ENCODE measurements at places on chromosomes 7 and 10. TPM values are rescaled to one million over a fixed set of nuclear protein-coding genes. Genes with fewer than 3 reads are reported as not detected.

The LEP gene
- total RNA-seq, result not detected

The WEE2 gene
- not detected for total RNA-seq

DNA sequence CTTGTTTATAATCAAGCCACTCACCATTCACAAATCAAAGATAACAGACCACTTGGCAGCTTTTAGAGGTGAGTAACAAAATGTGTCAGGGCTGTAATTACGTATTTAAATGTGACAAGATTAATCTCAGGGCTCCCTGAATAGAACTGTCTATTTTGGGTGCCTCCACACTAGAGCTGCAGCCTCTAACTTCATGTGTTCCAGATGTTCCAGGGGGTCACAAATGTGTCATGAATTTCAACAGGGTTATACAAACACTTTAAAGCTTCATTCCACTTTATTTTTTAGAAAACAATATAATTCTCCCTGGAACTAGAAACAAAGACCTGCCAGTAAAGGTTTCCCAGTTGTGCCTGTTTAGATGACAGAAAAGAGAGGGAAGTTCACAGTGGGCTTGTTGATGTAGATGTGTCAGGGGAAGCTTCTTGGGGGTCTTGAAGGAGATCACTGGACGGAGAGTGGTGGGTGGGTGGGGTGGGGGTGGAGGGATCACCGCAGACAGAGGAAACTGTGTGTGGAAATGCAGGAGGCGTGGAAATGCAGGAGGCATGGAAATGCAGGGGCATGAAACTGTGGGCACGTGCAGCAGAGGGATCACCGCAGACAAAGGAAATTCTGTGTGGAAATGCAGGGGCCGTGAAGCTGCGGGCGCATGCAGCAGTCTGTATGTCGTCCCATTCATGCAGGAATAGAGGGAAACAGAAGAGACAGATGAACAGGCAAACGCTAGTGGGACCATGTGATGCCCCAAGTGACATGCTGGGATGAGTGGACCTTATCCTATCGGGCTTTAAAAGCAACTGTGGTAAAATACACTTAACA, 42.0 kb upstream of the TRIL start:
- no peak for DNase-seq

GRCh38 chr7:5532536-5533335, 109.1 kb upstream of the TNRC18 start:
- no peak for DNase-seq

- no peak for DNase-seq
Observed at GRCh38 chr10:27911539-27911938, 87.3 kb downstream of the ODAD2 start.

The SRRM3 gene
- total RNA-seq, result 3.4 TPM

- DNase-seq, result no peak
Observed at GRCh38 chr7:155799514-155799913, 12.7 kb downstream of the SHH start.

DNA sequence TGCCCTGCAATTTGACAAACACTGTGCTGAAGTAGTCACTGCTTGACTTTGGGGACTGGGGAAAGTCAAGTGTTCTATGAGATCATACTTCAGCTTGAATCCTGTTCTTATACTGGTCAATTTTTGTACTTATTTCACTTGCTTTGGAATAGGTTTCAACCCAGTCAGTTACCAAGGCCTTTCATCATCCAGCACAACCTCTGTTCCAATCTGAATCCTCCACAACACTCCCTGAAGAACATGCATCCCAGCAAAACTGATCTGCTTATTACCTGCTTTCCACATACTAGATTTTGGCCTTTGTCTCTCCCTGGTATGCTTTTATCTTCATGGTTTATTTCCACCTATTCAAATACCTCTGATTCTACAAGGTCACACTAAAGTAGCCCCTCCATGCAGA, 29.5 kb downstream of the DPY19L1 start:
- no peak for DNase-seq

- DNase-seq, result no peak
Observed at GRCh38 chr10:9745158-9745557, 1272.5 kb upstream of the CELF2 start.

The DNAJC12 gene
- total RNA-seq, result 3.2 TPM

DNA sequence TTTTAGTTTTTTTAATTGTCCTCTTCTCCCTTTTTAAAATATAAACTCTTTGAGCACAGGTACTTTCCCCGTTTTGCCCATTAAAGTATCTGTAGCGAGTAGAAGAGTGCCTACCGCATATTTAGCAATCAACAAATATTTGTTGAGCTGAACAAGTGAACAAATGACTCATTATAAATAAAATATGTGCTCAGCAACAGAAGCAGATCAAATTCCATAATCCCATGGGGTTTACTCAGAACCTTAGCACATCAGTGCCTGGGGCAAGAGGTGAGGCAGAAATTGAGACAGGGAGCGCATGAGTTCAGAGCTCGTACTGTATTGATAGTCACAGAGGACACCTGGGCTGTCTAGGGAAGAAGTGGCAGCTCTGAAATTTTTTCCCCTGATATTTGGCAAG, 161.0 kb downstream of the SEM1 start:
- DNase-seq, result no peak

The RBP3 gene
- not detected for total RNA-seq

DNA sequence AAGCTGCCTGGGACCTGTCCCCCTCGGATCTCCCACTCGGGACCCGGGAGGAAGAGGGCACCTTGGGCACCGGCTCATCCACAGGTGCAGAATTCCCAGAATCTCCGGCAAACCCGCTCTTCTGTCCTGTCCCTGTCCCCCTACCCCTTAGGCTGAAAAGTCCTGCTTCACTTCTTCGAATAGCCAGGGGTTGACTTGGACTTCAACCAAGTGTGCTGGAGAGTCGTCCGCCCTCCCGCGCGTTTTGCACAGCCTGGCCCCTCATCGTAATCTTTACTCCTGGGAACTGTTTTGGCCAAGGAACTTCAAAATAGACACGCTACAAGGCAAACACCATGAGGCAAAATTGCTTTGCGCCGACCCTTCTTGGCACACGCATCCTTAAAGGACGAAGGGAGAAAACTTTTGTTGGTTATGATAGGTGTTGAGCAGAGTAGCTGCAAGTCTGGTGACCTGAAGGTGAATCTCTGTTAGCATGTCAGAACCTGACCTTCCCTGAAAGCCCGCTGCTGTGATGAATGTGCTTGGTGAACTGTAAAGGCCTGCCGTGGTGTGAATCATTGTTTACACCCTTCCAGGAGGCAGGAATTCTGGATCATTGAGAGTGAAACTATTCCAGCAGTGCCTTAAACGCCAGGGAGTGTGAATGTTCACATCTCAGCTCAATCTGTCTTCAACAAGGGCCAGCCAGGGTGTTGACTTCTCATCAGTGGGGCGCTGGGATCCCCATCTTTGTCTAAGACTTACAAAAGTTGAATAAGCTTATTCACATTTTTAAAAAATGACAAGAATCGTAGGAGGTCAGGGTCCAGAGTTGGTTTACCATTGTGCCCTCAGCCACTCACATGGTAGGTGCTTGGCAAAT, 589 bp upstream of the RAPGEF5 start:
- DNase-seq, result no peak

- DNase-seq, result no peak
Observed at GRCh38 chr10:114482480-114483304, 78.4 kb upstream of the AFAP1L2 start.

DNA sequence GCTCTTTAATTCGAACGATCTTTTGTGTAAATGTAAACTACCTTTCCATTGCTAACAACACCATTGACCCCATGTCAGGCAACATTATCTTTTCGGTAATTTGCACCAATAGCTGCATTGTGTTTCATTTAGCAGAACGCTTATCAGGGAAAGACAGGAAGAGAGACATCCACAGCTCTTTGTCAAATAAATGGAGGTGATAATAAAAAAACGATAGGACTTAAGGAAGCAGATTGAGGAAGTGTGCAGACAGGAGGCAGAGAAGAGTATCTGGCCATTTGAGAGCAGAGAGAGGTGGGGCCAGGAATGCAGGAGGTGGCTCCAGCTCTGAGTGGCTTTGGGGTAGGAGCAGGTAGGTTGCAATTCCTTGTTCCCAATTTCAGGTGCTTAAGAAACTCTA, 37.5 kb upstream of the ADARB2 start:
- no peak for DNase-seq

DNA sequence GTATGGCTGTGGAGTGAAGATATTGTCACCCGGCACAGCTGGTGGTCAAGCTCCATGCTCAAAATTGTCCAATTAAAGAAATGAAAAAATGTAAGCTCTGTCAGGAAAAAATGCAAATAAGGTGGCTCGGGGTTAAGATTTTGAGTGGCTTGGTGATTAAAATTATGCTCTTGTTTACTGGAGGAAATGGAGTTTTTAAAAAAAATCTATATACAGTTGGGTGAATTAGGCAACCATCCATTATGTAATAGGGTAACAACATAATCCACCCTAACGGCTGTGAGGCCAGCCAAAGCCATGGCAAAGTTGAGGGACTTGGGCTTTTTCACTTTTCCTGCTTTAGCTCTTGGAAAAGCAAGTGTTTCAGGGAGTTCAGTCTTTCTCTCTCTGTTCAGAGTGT, 260.8 kb upstream of the HABP2 start:
- DNase-seq, result no peak

DNA sequence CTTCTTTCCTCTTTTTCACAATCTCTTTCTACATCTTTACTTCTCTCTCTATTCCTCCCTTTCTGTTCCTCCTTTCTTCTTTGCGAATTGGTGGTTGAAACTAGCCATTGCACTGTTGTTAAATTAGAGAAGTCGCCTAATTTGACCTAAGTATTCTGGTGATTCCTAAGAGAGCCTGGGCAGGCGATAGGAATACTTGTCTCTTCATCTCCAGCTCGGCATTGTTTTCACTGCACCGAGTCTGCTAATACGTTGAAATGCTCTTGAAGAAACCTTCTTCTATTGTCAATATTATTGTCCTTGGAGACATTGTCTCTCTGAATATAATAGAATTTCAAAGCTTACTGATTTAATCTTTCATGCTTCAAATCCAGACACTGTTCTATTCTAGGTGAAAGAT, 31.7 kb downstream of the KCND2 start:
- DNase-seq, result no peak

DNA sequence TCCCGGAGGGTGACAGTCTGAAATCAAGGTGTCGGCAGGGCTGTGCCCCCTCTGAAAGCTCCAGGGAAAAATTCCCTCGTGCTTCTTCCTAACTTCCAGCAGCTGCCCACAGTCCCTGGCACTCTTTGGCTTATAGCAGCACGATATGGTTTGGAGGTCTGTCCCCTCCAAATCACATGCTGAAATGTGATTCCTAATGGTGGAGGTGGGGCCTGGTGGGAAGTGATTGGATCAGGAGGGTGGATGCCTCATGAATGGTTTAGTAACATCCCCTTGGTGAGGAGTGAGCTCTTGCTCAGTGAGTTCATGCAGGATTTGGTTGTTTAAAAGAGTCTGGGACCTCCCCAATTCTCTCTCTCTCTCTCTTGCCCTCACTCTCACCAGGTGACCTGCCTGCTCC, 51.1 kb downstream of the GPAM start:
- no peak for DNase-seq

The SCART1 gene
- total RNA-seq, result 4.8 TPM

The ANXA8L1 gene
- total RNA-seq, result not detected

- DNase-seq, result no peak
Observed at GRCh38 chr10:63446716-63447440, 18.9 kb downstream of the JMJD1C start.

The ZC3HAV1L gene
- 29.1 TPM for total RNA-seq

The BTBD16 gene
- total RNA-seq, result not detected

The CUZD1 gene
- not detected for total RNA-seq

The GRM3 gene
- total RNA-seq, result not detected

The PTF1A gene
- not detected for total RNA-seq

The SLC39A12 gene
- not detected for total RNA-seq

- no peak for DNase-seq
Observed at GRCh38 chr7:113774182-113774807, 144.5 kb downstream of the PPP1R3A start.

The HTR5A gene
- total RNA-seq, result not detected
